Caudate nucleus (tissue), 63 donors: ENCODE measurements at places on chromosomes 13 and 19.

- no peak for DNase-seq
Observed at GRCh38 chr13:27276188-27276587, 5.6 kb downstream of the RASL11A start.

GRCh38 chr13:38415233-38415632 lies 65.6 kb downstream of the UFM1 start:
- DNase-seq = no peak

DNA sequence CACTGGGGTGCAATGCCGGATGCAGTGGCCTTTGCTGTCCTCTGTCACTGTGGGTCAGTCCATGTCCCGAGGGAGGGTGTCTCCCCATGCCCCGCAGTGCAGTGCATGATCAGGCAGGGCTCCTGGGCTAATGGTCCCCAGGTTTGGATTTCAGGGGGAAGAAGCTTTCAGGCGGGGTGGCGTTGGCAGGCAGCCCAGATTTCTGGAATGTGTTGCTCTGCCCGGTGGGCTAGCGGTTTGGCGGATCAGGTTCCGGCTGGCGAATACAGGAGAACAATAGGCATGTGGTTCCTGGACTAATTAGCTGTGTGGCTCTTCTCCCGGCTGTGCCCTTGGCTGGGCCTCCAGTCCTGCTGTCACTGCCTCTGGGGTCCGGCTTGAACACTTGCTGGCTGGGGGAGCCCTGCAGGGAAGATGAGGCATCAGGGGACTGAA lies 141.3 kb downstream of the FGF9 start:
- DNase-seq = no peak

- no peak for DNase-seq
Observed at GRCh38 chr13:21043898-21044297, 17.5 kb downstream of the LATS2 start.

- no peak for DNase-seq
Observed at GRCh38 chr13:40158218-40158617, 502.8 kb downstream of the COG6 start.

DNA sequence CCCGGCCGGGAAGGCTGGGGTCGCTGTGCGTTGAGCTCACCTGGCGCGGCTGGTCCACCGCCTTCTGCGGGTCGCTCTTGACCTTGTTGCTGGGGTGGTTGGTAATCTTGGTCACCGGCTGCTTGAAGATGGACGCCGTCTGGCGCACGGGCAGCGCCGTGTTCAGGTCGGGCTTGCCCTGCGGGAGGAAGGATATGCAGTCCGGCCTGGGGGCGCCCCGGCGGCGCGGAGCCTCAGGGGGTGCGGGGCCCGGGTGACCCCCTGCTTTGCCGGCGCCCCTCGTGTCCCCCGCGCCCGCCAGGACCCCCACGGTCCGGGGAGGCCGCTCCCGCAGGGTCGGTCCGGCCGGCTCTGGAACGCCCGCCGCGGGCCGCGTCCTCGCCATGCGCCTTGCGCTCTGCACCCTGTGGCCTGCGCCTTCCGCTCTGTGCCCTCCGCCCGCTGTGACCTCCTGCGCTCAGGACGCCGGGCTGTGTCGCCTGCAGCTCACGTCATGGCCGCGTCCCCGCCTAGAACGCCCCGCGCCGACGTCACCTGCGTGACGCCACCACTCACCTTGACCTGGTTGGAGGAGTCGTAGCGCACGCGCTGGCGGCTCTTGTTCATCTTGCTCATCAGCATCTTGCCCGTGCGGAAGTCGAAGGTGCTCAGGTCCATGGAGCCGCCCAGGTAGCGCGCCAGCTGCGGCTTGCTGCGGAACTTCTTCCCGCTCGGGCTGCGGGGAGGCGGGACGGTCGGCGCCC lies 8.0 kb downstream of the MBD3 start:
- DNase-seq = no peak

DNA sequence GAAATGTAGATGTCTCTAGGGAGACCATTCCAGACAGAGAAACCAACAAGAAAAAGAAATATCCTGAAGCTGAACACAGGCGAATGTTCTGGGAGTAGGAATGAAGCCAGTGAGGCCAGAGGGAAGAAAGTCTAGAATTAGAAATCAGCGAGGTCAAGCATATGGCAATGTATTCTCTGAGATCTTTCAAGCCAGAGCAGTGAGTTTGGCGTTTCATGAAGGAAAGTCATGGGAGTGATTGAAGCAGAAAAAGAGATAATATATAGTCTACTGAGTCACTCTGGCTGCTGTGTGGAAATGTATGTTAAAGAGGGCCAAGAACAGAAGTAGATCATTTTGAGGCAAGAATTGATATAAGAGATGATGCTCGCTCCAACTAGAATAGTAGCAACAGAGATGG lies 576.0 kb downstream of the PCDH17 start:
- DNase-seq = no peak

DNA sequence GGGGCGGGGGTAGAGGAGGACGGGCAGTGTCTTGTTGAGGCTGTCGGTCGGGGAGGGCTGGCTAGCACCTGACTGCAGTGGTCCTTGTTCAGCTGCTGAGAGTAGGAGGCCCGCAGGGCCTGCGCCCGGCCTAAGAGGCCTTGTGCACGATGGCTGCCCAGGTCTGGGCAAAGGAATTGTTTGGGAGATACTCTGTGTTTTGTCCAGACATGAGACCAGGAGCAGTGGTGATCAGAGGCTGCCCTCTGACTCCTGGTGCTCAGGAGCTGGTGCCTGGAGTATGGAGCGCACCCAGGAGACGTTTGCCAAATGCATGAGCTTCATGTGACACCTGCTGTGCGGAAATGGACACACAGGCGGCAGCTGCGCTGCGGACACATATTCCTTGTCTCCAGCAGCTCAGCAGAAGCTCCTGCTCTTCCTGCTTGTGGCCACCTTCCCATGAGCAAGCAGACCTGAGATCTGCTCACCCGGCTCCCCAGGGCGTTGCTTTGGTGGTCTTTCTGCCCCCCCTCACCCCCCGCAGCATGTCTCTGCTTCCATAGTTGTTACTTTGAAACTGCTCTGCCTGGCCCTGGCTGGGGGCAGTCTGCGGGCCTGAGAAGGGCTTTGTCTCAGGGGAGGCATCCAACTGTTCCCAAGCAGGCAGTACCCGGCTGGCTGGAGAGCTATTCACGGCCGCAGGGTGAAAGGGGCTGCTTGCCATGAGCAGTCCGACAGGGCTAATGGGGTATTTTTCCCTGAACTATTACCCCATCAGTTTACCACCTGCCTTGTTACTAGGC lies 163.9 kb downstream of the TEX29 start:
- no peak for DNase-seq

- no peak for DNase-seq
Observed at GRCh38 chr13:28586439-28587173, 72.3 kb upstream of the POMP start.
